ENCODE measurements at places on chromosomes 5 and 9. TPM values are rescaled to one million over a fixed set of nuclear protein-coding genes. Genes with fewer than 3 reads are reported as not detected.

DNA sequence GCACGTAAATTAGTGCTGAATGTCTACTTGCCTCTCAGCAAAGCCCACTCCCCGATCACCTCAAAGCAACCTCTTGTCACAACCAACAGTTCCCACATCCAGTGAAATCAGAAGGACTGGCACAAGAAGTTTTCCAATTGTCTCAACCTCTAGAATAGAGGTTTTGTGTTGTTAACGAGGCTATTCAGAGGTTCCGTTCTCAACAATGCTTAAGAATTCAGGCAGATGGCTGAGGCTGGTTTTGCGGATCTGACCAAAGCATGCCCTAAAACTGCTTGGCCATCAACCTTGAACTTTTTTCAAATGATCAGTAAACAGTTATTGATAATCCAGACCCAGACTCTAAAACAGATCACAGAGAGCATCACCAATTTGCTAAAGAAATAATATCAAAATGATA is 52.9 kb downstream of the MAPKAP1 start:
- peaks cover 37% of the 10 kb centered on the region for H3K36me3 ChIP-seq
- no peaks in the 10 kb centered on the region for H3K27me3 ChIP-seq
- DNase-seq = no peak
- H3K4me3 ChIP-seq = no peak overlapping the region
- H3K27ac ChIP-seq = peak overlapping the region; percentile 13

Gene TAF11L6
- not detected for total RNA-seq

Gene ABO
- not detected for total RNA-seq

Gene CDHR2
- 0.42 TPM for total RNA-seq

- no peaks in the 10 kb centered on the region for H3K4me1 ChIP-seq
- no peaks in the 10 kb centered on the region for H3K27me3 ChIP-seq
- no peaks in the 10 kb centered on the region for H3K36me3 ChIP-seq
- no peak for DNase-seq
- no peak overlapping the region for H3K27ac ChIP-seq
- H3K4me3 ChIP-seq = no peak overlapping the region
Measured at GRCh38 chr9:116271991-116272390, 118.4 kb downstream of the PAPPA start.

DNA sequence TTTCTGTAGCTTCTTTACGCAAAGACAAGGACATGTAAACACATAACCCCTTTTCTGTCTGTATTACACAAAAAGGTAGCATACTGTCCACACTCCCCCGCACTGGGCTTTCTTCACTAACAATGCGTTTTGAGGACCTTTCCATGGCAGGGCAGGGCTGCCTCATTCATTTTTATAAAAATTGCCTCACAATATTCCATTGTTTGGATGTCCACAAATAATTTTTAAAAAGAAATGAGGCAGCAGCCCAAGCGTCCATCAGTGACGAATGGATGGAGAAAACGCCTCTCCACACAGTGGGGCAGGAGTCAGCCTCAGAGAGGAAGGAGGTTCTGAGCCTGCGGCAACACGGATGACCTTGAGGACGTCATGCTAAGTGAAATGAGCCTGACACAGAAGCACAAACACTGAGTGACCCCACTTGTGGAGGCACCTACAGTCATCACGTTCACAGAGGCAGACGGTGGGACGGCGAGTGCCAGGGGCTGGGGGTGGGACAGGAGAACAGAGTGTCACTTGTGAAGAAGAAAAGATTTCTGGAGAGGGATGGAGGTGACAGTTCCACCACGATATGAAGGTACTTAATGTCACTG is 67.8 kb downstream of the RASGEF1C start:
- H3K4me1 ChIP-seq = no peaks in the 10 kb centered on the region
- no peaks in the 10 kb centered on the region for H3K36me3 ChIP-seq
- no peak for DNase-seq
- H3K27me3 ChIP-seq = peaks cover 10% of the 10 kb centered on the region
- no peak overlapping the region for H3K27ac ChIP-seq
- H3K4me3 ChIP-seq = no peak overlapping the region

Gene SWI5
- 10.4 TPM for total RNA-seq

- no peak for DNase-seq
- H3K4me3 ChIP-seq = peak within 1 kb of the TSS; percentile 52
- peaks cover 5% of the 10 kb centered on the region for H3K4me1 ChIP-seq
Measured at GRCh38 chr9:131008909-131009618, at the start of gene LAMC3. Gene LAMC3, plus strand, starts transcription at chr9:131009174. Its CDS starts 41 bp downstream, at chr9:131009215.

DNA sequence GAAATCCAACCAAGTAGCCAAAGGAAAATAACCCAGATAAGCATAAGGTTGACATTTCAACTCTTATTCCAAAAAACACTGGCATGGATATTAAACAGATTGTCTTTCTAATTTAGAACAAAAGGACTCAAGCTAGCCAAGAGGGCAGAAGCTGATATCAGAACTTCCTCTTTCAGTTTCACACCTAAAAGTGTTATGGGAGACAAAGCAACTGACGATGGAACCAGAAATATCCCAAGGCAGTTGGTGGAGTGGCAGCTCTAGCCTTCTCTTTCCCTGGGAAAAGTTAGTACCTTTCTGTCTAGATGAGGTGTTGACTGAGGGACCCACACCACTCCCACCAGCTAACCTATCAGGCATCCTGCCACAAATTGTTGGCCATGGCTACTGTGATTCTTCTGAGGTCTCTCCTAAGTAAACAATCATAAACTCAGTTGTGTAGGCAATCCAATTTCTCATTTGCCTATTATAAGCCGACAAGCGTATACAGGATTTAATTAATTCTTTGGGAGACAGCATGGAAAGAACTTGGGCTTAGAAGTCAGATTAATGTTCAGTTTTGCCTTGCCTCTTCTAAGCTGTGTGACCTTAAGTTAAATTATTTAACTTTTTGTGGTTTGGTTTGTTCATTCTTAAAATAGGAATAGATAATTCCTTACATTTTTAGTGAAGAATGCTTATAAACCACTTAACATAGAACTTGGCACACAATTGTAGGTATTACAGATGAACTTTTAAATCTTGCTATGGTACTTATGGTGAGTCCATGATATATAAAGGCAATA is 110.9 kb upstream of the ADAMTSL1 start:
- no peak overlapping the region for H3K4me3 ChIP-seq
- no peaks in the 10 kb centered on the region for H3K36me3 ChIP-seq
- peaks cover 5% of the 10 kb centered on the region for H3K4me1 ChIP-seq
- H3K27me3 ChIP-seq = no peaks in the 10 kb centered on the region

- no peak overlapping the region for H3K4me3 ChIP-seq
- H3K4me1 ChIP-seq = peaks cover 29% of the 10 kb centered on the region
Measured at GRCh38 chr9:129023036-129023907, 4.9 kb downstream of the SH3GLB2 start.

DNA sequence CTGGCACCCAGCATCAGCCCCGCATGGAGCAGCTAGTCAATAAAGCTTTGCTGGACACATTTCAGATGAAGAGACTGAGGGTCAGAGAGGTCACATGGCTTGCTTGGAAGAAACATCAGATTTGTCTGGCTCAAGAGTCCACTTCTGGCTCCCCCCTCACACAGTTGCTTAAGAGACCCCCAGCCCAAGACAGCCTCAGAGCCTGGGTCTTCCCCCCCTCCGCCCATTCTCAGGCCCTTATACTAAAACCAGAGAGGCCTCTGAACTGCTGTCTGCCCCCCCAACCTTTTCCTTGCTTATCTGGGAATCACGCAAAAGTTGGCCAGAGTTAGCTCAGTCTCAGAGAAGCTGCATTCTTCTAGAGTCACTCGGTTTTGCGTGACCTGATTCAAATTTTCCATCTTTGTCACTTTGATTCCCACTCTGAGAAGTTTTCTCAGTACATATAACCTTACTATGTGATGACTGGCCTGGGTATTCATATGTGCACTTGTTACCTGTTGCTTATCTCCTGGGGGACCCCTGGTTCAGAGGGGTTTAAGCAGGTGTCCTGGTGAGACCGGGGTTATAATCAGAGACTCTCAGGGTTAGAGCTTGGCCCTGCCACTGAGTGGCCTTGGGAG is 145.4 kb upstream of the IER5L start:
- DNase-seq = no peak
- no peak overlapping the region for H3K4me3 ChIP-seq
- H3K4me1 ChIP-seq = peaks cover 17% of the 10 kb centered on the region
- H3K27me3 ChIP-seq = peaks cover 1% of the 10 kb centered on the region
- H3K27ac ChIP-seq = no peak overlapping the region

DNA sequence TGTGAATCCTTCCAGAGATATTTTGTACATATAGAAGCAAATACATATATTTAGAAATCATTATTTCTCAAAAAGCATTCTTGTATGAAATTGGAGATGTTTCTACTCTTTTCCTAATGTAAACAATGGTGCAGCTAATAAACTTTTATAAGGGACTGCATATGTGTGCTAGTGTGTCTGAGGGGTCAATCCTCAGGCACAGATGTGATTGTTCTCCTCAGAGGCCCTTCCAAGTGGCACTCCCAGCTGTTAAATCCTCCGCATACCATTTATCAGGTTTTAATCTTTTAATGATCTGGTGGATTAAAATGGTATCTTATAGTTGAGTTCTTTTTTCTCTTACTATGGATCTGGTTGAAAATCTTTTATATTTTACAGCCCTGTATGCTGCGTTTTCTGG is 5.6 kb upstream of the OMD start:
- H3K36me3 ChIP-seq = no peaks in the 10 kb centered on the region
- no peaks in the 10 kb centered on the region for H3K4me1 ChIP-seq
- no peak overlapping the region for H3K27ac ChIP-seq
- no peaks in the 10 kb centered on the region for H3K27me3 ChIP-seq

DNA sequence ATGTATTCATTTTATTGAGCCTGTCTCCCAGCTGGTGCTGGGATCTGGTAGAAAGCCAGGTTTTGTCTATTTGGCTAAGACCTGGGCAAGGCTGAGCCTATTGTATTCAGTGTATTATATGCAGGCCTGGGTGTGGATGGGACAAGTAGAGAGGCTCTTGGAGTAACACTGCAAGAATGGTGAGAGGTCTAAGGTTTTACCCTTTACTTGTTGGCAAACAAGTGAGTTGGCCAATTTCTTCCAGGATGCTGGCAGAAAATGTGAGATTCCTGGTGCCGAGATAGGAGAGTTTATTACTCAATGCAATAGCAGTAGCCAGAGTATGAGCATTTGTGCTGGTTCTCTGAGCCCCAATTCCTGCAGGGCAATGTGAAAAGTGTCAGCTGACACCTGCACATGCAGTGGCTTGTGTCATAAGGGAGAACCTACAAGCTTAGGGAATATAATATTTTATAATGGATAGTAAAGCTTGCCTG is 141.7 kb upstream of the PRLR start:
- DNase-seq = no peak
- no peak overlapping the region for H3K27ac ChIP-seq
- no peaks in the 10 kb centered on the region for H3K4me1 ChIP-seq
- H3K36me3 ChIP-seq = no peaks in the 10 kb centered on the region
- H3K27me3 ChIP-seq = peaks cover 3% of the 10 kb centered on the region
- H3K4me3 ChIP-seq = no peak overlapping the region

DNA sequence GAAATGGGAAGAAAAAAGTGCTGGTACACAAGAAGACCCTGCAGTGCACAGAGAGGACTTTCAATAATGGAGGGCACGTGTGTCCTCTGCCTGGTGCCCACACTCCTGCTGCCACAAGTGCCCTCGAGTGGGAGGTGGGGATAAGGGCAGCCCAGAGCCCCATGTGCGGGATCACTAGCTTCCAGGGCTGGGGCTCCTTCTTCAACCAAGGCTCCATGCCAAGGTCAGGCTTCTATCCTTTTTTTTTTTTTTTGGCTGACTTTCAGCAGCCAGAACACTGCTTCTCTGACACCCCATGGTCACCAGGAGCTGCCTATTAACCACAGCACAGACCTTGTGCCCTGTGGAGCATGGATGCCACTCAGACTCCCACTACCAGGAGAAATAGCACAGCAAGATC is 7.5 kb downstream of the ACSL6 start:
- no peak for DNase-seq
- peaks cover 2% of the 10 kb centered on the region for H3K4me1 ChIP-seq
- H3K27ac ChIP-seq = no peak overlapping the region
- H3K4me3 ChIP-seq = no peak overlapping the region
- peaks cover 20% of the 10 kb centered on the region for H3K27me3 ChIP-seq
- no peaks in the 10 kb centered on the region for H3K36me3 ChIP-seq

Gene FOXD4
- total RNA-seq = 0.55 TPM

Gene DRD1
- not detected for total RNA-seq

Gene HBEGF
- total RNA-seq = 0.22 TPM

GRCh38 chr5:154129921-154130320 is 60.6 kb upstream of the GALNT10 start:
- no peaks in the 10 kb centered on the region for H3K36me3 ChIP-seq
- peaks cover 22% of the 10 kb centered on the region for H3K27me3 ChIP-seq
- no peak for DNase-seq

DNA sequence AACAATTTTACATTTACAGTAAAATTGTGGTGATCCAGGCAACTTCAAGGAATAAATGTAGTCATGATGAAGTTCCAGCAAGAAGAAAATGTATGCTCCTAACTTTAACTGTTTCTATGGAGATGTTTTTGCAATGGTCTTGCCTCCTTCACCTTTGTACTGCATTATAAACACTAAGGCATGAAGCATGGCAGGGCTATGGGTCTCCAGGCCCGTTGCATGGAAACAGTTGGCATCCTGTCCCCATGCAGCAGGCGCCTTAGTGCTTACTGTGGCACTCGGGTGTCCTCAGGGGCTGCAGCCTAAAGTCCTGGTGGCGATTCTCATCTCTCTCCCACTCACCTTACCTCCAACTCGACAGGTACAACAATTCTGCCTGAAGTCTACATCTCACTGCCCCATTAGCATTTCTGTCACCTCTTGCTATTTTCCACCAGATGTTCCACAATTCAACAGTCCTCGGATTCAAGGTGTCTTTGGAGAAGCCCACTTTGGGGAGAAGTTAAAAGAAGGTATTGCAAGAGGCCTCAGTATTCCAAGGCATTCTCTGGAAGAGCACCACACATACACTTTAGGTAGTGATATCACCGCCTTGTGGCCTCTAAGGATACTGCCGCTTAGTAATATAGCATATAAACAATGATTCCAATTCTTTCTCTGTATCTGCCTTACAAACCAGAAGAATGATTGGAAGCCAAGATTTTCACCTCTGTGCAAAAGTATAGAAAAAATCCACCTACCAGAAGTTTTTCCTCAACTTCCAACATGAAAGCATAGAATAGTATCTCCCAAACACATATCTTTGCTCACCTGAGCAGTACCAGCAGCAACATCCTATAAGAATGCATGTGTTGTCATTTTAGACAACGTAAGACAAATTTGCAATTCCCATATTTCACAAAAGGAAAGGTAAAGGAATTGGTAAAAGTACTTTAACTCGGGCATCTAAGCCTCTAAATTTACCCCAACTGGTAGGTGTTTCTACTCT is 5.1 kb downstream of the LIFR start:
- H3K4me1 ChIP-seq = peaks cover 5% of the 10 kb centered on the region
- no peak overlapping the region for H3K4me3 ChIP-seq
- H3K36me3 ChIP-seq = no peaks in the 10 kb centered on the region

Gene FAM221B
- not detected for total RNA-seq

DNA sequence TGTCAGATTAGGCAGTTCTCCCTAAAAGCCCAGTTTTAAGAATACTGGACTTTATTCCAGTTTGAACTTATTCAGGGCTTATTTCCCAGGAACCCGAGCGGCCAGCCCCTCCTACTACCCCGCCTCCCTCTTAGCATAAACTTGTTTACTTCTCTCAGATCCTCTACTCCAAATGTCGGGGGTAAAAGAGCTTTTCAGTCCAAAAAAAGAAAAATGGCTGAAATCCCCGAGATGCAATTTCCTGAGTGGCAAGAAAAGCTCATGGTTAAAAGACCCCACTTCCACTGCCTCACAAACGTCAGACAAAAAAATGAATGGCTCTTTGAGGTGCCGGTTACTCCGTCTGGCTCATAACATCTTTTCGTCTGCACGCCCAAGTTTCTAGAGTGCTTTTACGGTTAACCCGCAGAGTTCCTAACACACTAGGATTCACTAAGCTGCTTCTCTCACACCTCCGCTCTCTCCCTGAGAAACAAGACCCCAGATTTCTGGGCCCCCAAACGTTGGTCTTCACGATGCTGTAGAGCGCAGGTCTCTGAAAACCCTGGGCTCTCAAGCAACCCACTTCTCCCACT is 402 bp downstream of the BRD8 start:
- H3K4me1 ChIP-seq = peaks cover 4% of the 10 kb centered on the region
- no peak for DNase-seq

Measured in activated B cell treated with CpG ODN at 0.5 μM for 24 hours (primary cell).